ENCODE measurements at places on chromosomes 5 and 9.

DNA sequence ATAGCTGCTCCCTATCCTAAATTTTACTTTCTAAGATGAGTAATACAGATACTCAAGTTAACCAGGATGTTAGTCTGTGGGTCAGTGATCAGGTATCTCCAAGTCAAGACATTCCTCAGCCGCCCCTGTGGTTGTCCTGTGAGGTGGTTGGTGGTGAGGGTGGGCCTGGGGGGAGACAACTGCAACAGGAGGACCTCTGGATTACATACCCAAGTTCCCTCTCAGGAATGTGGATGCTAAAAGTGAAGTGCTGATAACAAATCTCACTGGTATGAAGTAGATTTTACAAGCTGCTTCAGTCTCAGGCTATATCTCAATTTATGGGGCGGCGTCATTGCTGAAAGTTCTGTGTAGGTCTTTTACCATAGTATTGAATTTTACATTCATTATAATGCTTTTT is 38.3 kb downstream of the SLC1A3 start:
- DNase-seq = no peak

- no peak for DNase-seq
Measured at GRCh38 chr9:33446946-33447798, at the start of gene AQP3. TSS of gene AQP3 (minus strand) at chr9:33447593. CDS start at chr9:33447530, 63 bp downstream.

GRCh38 chr5:93247105-93247504 is 333.9 kb downstream of the NR2F1-AS1 start:
- DNase-seq = no peak

- DNase-seq = no peak
Measured at GRCh38 chr5:178488696-178489095, 101.5 kb downstream of the COL23A1 start.

- DNase-seq = no peak
Measured at GRCh38 chr5:172897481-172898217, 61.6 kb upstream of the RPL26L1 start.

GRCh38 chr5:57902095-57902494 is 419.5 kb upstream of the ACTBL2 start:
- DNase-seq = no peak

Data from NCI-H1436 treated with DMSO at 0.1 percent for 48 hours (cell line).